Activated T-helper 2 cell treated with anti-CD3 and anti-CD28 coated beads, Interferon-gamma antibody, Interleukin-2, Interleukin-4, amounts not matched to agents 10 μg/mL and 5 μg/mL and 100 μg/mL, durations not matched to agents 14 hours and 24 hours and 36 hours (primary cell): ENCODE measurements at places on chromosomes 2 and 18.

GRCh38 chr2:149799013-149799705, 211.6 kb upstream of the MMADHC start:
- no peak for DNase-seq

- DNase-seq, result no peak
These were observed 54.2 kb downstream of the KCNG2 start for GRCh38 chr18:79851950-79852349.

DNA sequence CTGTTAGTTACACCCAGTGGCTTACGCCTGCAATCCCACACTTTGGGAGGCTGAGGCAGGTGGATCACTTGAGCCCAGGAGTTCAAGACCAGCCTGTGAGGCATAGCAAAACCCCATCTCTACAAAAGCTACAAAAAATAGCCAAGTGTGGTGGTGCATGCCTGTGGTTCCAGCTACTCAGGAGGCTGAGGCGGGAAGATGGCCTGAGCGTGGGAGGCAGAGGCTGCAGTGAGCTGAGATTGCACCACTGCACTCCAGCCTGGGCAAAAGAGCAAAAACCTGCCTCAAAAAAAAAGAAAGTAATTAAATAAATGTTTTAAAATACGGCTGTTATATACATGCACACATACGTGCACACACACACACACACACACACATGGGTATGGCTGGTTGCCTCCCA, 194.8 kb downstream of the HDAC4 start:
- DNase-seq, result no peak

GRCh38 chr2:142140434-142140845, 9.6 kb upstream of the LRP1B start:
- no peak for DNase-seq

DNA sequence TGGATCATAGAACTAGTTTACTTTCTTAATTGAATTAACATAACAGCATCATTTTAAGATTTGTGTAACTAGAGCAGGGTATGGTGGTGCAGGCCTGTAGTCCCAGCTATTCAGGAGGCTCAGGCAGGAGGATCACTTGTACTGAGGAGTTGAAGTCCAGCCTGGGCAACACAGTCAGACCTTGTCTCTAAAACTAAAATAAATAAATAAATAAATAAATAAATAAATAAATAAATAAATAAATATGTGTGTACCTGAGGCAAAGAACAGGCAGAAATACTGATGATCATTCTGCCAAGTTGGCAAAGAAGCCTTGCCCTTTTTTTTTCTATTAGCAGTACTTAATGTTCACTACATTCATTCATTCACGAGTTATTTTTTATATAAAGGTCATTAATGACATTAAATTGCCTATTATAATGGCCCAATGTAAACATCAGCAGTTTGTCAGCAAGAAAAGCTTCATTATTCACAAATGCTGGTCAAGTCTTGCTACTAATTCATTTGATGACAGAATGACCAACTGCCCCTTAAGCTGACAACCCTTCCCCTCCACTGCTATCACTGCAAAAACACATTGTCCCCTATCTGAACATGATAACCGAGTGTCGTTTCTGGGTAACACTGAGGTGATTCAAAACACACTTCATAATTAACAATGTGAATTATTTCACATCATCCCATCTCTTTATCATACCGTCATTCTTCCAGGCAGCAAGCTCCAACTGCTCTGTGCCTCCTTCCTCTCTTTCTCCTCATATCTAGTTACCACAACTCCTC, 39.0 kb downstream of the ARL5A start:
- DNase-seq, result no peak

DNA sequence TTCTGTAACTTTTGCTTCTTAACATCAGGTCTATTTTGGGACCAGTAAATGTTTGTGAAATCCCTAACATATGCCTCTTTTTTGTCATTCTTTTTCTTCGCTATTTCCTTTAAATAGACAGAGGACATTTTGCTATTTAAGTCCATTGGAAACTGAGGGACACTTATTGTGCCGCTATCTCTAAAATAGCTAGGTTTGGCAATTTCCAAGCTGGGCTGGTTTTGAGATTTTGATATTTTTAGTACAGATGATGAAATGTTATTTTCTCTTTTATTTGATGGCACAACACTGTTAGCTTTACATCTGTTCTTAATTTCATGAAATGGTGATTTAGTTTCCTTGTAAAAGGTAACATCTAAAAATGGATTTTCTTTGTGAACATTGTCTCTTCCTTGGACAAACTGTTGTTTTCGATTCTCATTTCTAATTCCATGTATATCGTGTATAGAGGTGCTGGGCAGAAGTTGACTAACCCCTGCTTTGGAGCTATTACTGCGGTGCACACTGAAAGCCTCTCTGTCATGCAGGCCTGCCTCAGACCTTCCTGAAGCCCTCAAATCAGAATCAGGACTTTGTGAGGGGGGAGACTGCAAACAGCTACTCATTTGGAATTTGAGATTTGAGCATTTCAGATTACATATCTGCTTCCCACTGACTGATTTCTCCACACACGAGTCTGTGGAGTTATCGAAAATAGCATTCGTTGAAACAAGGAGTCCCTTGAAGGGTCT, 594 bp downstream of the RAD51AP2 start:
- no peak for DNase-seq

- peak; percentile 29 for DNase-seq
These were observed at the start of gene CDKL4 for GRCh38 chr2:39243469-39244123. TSS of gene CDKL4 (minus strand) at chr2:39243970.

- DNase-seq, result no peak
These were observed 56.6 kb upstream of the MAP2 start for GRCh38 chr2:209367075-209367747.

- no peak for DNase-seq
These were observed 354.8 kb downstream of the MEIS1 start for GRCh38 chr2:66789741-66790140.

- no peak for DNase-seq
These were observed 10.8 kb upstream of the DYNAP start for GRCh38 chr18:54580202-54580729.

DNA sequence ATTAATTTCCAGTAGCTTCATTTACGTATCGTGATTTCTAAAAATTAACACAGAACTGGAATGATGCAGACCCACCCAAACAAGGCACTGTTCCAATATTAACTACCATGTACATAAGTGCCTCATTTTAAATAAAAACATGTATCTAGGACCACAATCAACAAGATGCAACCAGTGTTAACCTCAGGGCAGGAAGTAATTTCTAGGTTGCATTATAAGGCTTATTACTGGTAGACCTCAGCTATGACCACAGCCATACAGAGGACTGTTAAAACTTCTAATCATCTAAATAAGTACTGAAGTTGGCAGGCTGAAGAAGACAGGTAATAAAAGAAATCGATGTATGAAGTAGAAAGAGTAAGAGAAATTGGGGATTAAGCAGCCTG, 262.9 kb downstream of the HDAC4 start:
- DNase-seq, result no peak

DNA sequence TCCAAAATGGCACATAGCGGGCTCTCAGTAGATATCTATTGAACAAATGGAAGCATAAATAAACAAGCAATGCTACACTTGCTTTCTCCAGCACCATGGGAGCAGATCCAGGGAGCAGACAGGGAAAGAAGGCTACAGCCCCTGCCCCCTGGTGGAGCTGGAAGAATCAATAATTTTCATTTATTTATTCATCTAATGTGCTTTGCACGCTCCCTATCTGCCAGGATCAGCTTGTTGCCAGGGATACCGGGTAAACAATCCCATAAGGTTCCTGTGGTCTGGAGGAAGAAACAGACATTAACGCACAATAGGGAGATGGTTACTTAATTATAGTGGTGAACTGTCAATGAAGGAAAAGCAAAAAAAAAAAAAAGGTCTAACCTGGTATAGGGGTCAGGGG, 40.1 kb upstream of the CLASP1 start:
- DNase-seq, result no peak

GRCh38 chr18:76234676-76235060, 260.4 kb downstream of the ZNF516 start:
- no peak for DNase-seq

DNA sequence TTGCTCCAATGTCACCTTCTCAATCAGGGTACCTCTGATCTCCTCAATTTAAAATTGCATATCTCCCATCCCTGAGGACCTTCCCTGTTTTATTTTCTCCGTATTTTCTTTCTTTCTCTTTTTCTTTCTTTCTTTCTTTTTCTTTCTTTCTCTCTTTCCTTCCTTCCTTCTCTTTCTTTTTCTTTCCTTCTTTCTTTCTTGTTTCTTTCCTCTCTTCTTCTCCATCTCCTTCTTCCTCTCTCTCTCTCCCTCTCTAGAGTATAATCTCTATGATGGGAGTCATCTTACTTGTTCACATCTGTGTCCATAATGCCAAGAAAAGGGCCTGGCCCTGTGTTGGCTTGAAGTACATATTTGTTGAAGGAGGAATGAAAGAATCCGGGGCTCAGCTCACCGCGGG, 21.3 kb upstream of the SIX2 start:
- no peak for DNase-seq

DNA sequence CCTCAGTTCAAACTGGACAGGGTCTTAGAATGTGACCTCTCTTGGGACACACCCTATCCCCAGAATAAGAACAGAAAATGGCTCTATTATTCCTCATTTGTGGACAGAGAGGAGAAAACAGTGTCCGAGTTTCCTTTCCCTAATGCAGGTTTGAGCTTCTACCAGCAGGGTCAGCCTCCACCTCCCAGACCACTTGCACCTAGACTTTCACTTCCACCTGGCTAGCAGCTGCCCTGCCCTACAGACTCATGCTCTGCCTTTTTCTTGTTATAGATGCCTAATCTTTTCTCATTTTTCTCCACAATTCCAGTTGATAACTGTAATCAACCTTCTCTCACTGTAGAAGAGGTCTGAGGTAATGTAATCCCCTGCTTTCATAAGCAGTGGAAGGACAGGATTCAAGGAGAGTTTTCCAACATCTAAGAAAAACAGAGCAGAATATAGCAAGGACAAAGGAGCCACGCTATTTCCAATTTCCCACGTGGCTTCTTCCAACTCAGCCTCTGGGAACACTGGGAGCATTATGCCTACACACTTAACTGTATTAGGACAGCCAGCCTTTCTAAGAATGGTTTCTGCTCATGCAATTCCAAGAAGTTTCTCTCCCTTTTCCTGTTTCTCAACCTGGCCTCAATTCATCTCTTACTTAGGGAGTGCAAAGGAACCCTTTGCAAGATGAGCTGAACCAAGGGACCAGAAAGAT, 239.8 kb downstream of the BCL11A start:
- DNase-seq, result no peak

DNA sequence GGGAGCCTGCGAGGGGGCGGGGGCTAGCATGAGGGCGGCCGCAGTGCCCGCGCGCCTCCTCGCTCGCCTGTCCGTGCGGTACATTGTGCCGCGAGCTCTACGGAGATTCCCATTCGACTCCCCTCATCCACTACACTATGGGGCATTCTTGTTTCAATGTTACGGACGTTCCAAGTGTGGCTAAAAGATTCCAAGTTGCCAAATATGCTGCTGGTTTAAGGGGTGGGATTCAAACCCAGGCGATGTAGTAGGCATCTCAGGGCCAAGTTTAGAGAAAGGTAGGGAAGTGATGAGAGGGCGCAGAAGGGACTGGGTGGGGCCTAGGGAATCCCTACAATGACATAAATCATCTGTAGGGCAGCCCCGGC, 10.0 kb upstream of the CRYBA2 start:
- no peak for DNase-seq

- no peak for DNase-seq
These were observed 192.6 kb upstream of the HDAC4 start for GRCh38 chr2:239593455-239593854.

- no peak for DNase-seq
These were observed 124.0 kb upstream of the APCDD1 start for GRCh38 chr18:10330428-10330827.

GRCh38 chr2:240402566-240403272, 32.7 kb upstream of the GPC1 start:
- DNase-seq, result no peak

DNA sequence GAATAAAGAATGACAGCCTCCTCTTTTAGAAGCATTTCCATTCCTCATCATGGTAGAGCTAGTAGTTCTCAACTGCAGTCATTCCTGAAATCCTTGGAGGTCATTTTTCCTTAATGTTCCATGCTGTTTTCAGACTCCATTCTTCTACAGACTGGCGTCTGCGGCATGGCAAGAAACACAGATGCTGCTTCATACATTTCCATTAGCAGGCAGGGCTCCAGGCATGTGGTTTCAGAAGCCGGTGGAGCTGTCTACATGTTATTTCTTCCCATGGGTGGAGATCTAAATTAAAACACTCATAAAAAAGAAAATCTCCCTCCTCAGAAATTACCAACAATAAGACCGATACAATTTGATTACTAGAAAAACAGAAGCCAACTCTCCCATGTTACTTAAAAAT, 6.0 kb upstream of the DSG3 start:
- no peak for DNase-seq

DNA sequence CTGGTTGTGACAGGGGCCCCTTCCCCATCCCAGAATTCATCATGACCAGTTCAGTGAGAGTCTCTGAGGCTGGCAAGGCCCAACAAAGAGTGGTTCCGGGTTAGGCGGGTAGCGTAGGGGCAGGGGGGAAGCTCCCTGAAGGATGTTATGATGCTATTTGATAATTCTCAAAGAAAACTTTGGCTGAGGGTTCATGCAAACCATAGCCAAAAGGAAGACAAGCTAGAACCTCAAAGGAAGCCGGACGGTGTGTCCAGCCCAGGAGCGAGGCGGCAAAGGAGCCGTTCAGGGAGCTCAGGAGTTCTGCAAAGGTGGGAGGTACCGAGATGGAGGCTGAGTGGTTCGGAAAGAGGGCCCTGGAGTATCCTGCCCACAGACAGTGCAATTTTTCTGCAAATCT, 226.8 kb upstream of the RAB6C start:
- no peak for DNase-seq
